ENCODE measurements at places on chromosomes 13 and 19.

DNA sequence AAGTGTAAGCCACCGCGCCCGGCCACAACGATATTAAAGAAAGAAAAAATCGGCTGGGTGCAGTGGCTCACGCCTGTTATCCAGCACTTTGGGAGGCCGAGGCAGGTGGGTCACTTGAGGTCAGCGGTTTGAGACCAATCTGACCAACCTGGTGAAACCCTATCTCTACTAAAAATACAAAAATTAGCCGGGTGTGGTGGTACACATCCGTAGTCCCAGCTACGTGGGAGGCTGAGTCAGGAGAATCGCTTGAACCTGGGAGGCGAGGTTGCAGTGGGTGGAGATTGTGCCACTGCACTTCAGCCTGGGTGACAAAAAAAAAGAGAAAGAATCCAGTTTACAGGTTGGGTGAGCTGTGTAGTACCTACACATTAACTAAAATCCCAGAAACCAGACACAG lies 99.9 kb upstream of the CACNA1A start:
- DNase-seq, result no peak

DNA sequence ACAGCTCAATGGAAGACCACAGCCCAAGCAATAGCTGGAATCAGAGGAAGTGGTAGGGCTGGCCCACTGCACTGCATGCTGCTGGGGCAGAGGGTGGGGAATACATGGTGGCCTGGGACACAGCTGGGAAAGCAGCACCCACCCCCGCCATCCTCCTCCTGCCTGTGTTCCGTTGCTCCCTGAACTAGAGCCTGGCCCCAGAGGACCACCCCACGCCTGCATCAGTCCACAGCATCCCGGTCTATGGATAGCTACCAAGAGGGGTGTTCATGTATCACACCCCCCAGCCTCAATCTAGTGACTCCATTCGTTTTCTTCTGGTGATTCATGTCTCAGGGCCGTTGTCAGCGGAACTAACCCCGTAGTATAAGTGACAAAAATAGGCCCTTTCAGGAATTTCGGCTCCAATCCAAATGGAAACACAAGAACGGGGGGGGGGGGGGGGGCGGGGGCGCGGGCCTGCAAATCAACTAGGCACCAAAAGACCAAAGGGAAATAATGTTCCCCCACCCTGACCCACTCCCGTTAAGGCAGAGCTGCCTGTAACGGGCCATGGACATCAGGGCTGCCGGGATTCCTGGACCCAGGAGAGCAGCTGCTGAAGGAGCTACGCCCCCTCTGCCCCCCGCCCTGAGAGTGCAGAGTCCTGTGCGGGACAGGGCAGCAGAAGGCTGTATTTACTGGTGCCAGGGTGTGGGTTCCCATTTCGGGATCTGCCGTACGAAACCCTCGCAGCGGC lies 18.9 kb upstream of the EPHX3 start:
- DNase-seq, result no peak

GRCh38 chr13:97255515-97256021 lies 33.4 kb downstream of the MBNL2 start:
- DNase-seq, result no peak

DNA sequence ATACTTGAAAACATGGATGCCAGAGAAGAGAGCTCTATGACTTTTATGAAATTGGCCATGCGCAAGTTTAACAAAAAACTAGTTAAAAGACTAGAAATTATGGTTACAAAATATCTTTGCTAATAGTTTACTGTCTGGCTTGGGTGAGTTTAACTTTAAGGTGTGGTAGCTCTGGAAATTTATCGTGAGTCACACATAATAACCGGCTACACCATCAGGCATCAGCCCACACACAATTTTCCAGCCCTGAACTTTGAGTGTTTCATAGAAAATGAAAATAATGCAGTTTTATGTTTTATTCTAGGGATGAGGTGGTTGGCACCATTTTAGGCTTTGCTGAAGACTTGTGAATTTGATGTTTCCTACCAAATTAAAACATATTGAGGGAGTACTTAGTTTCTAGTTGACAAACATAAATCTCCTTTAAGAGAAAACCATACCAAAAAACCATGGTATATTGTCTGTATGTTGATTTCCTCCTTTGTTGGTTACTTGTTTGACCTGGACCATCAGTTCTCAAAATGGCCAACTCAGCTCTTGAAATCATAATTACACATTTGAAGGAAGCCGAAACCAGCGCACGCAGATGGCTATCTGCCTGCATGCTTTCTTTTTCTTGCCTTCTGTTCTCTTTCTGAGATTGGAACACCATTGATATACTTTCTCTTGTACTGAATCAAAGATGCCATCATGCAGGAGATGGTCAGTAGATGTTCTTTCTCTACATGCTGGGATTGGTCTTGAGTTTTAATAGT lies 125.1 kb downstream of the AKAP11 start:
- DNase-seq, result no peak

DNA sequence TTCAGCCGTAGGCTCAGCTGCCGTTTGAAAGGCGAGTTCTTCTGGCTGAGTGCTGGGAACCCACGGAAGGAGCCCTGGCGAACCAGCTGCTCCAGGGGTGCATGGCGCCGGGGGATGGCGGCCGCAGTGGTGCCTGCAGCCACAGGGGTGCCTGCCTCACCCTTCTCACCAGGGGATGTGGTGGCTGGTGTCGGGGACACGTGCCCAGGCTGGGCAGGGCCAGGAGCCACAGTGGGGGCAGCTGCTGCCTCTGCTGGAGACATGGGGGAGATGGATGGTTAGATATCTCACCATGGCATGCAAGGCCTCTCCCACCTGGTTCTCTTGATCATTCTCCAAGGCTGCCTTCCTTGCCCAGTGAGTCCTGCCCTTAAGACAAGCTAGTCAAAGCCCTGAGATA lies 17.1 kb downstream of the NUMBL start:
- DNase-seq, result no peak

DNA sequence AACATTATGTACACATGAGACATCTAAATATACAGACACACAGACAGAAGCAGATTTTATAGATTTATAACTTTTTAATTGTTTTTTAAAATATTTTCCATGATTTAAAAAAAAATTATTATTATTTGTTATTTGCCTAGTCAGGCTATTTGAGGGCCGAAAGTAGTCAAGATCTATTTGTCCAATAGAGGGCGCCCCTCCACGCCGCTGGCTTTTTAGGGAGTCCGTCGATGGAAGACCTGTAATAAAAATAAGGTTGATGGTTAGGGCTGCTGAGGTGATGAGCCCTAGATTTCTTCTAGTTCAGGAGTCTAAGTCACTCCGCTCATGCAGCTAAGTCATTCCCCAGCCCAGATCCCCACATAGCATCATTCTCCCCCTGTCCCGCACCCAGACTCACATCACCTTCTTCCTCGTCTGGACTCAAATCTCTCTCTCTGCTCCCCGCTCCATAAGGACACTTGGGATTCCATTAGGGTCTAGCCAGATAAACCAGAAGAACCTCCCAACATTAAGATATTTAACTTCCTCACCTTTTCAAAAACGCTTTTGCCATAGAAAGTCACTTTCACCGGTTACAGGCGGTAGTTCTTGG lies 33.9 kb upstream of the CEACAM21 start:
- DNase-seq, result peak; percentile 68

DNA sequence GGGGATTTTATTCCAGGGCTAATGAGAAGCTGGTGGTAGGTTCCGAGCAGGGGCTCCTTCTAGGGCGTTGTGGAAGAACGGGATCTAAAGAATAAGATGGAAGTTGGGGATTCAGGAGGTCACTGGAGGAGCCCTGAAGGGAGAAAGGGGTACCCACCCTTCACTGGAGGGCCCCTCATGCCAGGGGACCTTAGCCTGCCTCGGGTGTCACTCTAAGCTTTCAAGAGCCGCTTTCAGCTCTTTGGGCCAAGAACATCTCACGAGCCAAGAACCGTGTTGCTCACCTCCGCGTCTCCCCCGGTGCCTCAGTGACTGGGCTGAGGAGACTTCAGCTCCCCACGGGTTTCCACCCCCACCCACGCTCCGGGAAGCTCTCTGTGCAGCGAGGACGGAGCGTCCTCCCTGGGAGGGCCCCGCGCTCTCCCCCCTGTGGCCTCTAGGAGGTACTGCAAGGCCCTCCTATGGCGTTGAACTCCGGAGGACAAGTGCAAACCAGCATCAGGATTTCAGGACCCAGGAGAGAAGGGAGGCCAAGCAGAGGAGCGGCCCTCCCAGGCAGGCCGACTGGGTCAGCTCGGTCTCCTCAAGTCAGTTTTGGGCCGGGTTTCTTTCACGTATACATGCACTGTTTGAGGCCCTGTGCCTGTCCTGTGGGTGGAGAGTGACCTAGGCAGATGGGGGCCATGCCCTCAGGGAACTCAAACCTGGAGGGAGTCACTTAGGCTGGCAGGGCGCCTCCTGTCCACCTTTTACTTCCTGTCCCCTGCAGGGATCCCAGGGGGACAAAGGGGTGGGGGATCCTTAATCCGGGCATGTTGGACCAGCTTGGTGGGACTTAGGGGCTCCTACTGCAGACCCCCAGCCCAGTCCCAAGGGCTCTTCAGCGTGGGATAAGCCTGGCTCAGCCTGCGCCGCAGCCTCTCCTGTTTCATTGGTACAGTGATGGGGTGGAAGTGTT lies 5.1 kb upstream of the KRTDAP start:
- peak; percentile 38 for DNase-seq

- DNase-seq, result no peak
These were observed 7.4 kb upstream of the C5AR1 start for GRCh38 chr19:47302249-47302648.

- no peak for DNase-seq
These were observed 23.0 kb upstream of the CYSLTR2 start for GRCh38 chr13:48630773-48631172.

DNA sequence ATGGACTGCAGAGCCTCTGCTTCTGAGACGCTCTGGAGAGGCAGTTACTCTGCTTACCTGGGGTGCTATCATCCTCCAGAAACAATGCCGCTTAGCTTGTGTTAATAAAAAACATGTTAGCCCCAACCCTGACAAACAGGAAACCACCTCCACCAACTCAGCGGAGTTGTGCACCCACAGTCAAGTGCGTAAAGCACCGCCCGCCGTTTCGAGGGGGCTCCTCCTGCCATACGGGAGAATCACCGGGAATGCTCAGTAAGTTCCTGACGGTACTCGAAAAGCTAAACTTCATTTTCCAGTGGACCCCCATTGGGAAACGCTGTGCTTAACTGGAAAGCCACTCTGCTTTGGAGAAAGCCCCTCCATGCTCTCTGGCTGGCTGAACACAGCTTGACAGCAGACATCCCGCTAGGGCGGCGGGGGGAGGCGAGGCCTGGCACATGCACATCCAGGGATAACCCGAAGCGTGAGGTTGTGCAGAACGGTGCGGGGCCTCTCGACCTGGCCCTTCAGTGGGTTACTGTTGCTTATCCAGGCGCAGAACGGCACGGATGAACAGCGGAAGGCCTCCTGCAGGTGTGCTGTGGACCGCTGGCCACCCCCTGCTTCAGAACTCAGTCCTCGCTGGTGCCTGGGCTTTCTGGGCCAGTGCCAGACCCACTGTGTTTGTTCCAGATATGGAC lies 17.1 kb downstream of the GAS6 start:
- no peak for DNase-seq

GRCh38 chr13:31150315-31150985 lies 11.3 kb downstream of the HSPH1 start:
- no peak for DNase-seq

DNA sequence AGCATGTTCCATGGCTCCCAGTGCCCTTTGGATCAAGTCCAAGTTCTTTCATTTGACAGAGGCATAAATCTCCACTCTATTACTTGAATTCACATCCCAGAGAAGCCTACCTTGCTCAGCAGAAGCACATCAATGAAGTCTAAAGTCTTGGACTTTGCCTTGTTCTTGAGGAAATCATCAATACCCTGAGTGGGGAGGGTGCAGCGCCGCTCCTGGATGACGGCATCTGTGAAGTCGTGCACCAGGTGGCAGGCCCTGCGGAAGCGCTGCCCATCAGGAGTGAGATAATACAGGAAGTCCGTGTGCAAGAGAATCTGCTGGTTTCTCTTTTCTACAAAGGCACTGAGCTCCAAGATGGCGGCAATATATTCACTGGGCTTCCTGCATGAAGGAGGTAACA lies 10.6 kb downstream of the CYP4F11 start:
- no peak for DNase-seq
